ENCODE measurements at places on chromosomes 5 and 9.

DNA sequence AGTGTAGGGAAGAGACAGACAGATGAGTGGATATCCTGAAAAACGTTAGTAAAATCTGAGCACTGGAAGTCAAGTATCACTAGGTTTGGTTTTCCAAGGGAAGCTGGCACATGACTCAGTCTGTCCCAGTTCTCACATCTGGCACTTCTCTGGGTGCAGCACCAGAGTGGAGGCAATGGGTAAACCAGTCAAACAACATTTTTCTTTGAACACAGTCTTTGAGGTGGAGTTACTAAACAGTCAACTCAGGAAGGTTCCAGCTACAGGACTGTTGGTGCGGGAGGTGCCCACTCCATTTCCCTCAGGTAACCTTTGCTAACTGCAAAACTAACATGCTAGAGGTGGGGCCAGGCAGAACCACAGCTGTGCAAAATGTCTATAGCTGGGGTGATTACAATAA, 301.4 kb upstream of the RFX3 start:
- DNase-seq: no peak

DNA sequence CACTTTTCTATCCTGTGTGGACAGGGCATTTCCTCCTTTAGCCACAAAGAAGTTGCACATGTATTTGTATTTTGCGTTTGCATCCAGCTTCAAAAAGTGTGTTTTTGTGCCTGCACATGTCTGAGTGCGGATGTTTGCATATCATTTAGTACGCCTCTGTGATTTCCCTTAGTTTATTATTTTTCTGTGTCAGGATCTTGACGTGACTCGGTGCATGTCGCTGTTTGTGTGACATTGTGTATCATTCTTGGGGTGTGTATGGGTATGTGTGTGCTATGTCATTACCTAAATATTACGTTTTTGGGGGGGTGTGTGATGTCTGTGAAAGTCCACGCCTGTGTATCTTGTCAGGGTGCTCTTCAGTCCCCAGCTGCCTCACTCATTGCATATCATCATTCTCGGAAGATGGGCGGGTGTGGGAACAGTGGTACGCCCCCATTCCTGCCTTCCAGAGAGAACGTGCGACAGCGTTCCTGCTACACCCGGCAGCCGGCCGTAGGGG, 416 bp upstream of the PAIP2 start:
- no peak for DNase-seq

GRCh38 chr9:3865141-3865772, 339.5 kb upstream of the RFX3 start:
- no peak for DNase-seq

GRCh38 chr9:80509358-80509757, 937.6 kb downstream of the TLE4 start:
- DNase-seq: no peak

DNA sequence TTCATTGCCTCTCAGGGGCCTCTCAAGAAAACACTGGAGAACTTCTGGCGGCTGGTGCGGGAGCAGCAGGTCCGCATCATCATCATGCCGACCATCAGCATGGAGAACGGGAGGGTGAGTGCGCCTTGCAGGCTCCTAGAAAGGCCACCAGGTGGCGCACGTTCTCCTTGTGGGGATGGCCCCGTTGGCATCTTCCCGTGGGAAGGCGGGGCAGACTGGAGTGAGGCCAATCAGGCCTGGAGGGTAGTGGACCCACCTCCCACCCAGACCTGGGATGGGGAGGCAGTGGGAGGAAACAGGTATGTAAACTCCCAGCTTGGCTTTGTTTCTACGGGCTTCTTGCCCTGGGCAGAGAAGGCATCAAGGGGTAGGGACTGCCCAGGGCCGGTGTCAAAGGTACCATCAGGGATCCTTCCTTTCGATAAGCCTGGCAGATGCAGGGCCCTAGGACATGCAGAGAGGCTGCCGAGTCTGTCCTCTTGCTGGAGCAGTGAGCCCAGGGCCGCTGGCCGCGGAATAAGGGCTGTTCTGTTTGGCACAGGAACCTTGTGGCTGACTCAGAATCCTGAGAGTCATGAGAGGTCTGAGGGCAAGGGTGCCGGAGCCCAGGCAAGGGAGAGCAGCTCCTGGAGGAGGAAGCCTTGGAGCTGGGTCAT, 18.9 kb upstream of the SPTLC1 start:
- peak; percentile 84 for DNase-seq

GRCh38 chr5:36875051-36875789, 1.3 kb upstream of the NIPBL start:
- peak; percentile 51 for DNase-seq

- DNase-seq: no peak
These were observed 366.9 kb upstream of the GRAMD2B start for GRCh38 chr5:126056352-126056751.

- DNase-seq: no peak
These were observed 129.9 kb downstream of the BOD1 start for GRCh38 chr5:173486355-173487225.

DNA sequence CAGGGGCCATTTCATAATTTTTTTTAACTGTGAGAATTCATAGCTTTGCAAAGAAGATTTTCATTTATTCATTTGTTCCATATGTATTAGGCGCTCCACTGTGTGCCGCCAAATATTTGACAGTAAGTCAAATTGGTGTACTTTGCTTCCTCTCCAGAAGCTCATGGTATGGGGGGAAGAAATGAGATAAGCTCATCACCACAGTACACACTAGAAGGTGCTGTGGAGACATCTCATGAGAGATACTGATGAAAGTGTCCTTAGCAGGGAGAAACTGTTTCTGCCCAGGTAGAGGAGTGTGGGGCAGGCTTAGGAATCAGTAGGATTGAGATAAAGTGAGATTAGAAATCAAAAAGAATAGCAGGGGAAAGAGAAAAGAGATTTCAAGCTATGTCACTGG, 136.2 kb downstream of the CDH6 start:
- DNase-seq: no peak

DNA sequence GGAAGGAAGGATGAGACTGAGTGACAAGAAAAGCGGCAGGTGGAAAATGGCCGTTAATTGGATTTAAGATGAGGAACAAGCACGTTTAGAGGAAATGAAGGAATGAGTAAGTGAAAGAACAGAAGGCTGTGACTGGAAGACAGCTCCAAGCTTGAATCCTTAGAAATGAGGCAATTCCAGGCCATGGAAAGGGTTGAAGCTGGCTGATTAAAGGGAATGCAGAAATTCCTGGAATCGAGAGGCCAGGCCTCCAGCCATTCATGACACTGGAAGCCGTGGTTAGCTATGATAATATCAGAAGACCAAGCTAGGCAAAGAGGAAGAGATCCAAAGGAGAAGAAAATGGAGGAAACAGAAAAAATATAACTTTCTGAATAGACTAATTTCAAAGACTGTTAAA, 84.2 kb downstream of the ARL15 start:
- DNase-seq: no peak

GRCh38 chr5:81848362-81848880, 97.5 kb upstream of the SSBP2 start:
- DNase-seq: peak; percentile 1

DNA sequence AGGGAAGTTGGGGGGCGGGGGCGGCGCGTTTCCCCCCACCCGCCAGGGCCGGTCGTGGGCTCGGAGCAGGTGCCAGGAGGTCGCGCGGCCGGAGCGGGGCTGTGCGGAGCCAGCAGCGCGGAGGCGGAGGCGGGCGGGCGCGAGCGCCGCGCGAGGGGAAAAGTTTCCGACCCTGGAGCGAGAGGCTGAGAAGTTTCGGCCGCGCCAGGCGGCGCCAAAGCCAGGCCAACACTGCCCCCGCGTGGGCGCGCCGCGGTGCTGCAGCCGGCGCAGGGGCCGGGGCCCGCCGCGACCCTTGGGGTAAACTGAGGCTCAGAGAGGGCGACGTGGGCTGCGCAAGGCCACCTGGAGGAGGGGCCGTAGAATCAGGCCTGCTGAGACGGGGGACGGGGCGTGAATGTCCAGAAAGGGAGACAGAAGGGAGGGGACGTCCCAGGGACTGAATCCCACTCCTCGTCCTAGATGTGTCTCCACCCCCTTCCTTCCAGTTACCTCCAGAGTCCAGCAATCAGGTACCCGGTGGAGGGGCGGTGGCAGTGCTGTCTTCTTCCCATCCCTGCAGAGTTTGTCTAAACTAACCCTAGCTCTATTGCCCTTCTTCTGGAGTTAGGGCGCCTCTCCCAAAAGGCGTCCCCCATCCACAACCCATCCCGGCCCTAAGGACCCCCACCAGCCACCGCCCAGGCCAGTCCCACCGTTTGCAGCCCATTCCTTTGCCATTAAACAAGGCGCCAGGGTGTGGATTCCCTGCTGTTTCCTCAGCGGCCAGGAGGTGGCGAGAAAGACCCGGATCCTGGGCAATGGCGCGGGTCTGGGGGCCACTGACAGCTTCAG, 10.2 kb downstream of the C9orf50 start:
- peak; percentile 64 for DNase-seq

DNA sequence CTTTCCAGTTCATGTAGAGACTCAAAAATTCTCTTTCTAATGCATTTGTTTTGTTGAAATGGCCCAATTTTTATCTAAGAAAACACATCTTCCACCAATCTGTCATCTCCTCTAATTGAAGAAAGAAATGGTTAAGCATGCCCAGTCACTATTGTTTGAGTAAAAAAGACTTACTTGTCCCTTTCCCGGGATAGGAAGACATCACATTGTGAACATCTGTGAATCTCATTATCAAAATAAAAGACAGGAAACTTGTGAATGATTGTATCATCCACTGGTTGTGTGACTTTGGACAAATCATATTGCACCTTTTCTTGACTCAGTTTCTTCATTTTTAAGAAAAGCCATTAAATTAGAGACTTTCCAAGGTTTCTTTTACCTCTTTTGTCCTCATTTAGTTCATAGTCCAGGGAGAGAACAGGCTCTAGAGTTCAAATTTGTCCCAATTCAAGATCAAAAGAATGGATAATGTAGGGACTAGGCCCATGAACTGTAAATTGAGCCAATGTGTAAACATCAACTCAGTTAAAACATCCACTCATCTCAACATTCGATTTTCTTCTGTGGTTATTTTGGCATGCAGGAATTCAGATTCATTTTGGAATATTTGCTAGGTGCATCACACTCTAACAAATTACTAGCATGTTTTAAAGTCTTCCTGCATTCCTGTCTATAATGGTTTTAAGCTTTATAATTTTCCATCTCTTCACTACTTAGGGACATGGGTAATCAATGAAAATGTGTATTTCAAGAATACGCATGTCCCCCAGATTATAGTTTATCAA, 838.0 kb upstream of the WWC1 start:
- DNase-seq: no peak

GRCh38 chr9:116247284-116247683, 93.7 kb downstream of the PAPPA start:
- no peak for DNase-seq

GRCh38 chr5:119275601-119276173, 80.1 kb upstream of the TNFAIP8 start:
- DNase-seq: no peak

GRCh38 chr5:174917976-174918554, 193.7 kb downstream of the MSX2 start:
- no peak for DNase-seq

DNA sequence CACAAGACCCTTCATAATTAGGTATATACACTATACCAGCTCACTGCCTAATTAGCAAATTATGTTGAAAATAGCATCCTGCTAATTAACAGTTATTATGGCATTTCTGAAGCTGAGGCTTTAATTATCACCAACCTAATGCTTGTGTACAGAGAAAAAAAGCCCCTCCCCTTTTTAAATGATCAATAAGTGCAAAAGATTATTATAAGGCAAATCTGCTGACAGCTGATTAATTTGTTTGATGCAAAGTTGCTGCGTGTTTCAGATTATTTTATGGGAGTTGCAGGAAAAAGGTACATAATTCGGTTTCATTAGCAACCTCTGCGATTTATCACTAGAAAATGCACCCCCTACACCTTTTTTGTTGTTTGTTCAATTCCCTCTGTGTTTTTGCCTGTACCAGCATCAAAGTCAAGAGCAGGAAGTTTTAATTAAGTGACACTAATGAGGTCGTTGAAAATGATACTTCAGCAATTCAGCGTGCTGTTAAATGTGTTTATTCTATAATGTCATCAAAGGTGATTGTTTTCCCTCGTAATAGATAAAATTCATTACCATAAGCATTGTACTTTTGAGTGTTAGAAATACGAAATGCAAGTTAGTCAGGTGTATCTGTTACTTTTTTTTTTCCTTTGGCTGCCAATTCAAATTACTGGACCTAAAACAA, 170.0 kb downstream of the EBF1 start:
- peak; percentile 22 for DNase-seq

DNA sequence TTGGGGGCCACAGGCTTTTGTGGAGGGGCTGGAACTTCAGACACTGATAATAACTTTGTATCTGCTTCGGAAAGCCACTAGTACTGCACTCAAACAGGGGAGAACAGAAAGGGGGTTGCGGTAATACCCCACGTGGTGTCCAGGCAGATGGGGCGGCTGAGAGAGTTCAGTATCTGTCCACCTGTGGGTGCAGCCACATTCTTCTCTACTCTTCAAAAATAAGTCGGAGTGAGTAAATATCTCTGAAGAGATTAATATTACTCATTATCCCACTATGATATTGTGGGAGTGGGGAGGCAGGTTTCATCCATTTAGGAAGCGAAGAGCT, 102.1 kb upstream of the SSBP2 start:
- DNase-seq: no peak

DNA sequence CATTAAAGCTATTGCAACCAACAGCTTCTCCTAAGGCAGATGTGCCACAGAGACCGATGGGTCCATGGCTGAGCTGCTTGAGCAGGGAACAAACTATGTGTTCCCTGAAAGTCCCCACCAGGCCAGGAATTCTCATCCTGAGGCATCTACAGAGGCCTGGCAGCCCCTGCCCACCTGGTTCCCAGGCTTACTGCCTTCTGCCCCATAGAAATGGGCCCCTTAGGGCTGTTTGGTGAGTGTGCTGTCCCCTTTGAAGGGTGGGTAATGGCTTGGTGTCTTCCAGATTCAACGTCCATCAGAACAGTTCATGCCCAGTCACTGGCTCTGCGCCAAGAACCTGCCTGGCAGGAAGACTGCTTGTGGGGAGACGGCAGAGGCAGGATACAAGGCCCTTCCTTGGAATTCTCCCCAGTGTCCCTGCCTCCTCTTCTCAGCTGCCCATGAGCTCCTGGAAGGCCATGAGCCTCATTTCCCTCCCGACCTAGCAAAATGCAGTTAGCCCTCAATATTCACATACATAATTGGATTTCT, 3.8 kb upstream of the COL27A1 start:
- DNase-seq: no peak

DNA sequence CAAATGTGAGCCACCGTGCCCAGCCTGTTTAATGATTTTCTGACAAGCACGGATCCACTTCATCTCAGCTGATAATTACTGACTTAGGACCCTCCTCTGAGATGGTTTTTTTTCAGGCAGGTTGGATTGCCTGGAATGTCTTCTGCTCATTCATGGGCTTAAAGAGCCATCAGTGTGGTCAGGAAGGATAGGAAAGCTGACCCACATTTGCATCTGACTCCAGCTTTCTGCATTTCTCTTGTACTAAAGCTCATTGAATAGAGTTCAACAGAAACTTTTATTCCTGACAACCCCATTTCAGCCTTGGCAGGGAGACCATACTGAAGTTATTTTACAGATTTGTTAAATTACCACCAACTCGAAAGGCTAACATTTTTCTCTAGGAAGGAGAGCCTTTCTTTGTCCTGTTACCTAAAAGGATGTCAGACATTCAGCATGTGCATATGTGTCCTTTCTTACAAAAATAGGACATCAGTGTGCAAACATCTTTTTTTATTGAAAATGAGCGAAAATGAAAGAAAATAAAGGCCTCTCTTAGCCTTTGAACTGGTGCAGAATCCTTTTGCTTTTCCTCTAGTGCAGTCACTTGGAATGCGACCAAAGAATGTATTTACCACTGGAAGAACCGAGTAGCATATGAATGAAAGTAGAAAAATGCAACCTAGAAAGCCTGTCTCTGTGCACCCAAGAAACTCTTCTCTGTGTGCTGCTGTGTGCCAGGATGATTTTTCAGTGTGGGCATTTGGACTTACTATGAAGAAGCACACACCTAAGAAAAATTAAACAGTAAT, 26.6 kb downstream of the ADCY2 start:
- no peak for DNase-seq

- DNase-seq: no peak
These were observed 6.6 kb downstream of the SLC46A2 start for GRCh38 chr9:112884101-112884500.
